Fibroblast of lung (primary cell): ENCODE measurements at places on chromosomes 16 and 17.

- DNase-seq, result no peak
Observed at GRCh38 chr16:89269805-89270665, 52.5 kb downstream of the ZNF778 start.

DNA sequence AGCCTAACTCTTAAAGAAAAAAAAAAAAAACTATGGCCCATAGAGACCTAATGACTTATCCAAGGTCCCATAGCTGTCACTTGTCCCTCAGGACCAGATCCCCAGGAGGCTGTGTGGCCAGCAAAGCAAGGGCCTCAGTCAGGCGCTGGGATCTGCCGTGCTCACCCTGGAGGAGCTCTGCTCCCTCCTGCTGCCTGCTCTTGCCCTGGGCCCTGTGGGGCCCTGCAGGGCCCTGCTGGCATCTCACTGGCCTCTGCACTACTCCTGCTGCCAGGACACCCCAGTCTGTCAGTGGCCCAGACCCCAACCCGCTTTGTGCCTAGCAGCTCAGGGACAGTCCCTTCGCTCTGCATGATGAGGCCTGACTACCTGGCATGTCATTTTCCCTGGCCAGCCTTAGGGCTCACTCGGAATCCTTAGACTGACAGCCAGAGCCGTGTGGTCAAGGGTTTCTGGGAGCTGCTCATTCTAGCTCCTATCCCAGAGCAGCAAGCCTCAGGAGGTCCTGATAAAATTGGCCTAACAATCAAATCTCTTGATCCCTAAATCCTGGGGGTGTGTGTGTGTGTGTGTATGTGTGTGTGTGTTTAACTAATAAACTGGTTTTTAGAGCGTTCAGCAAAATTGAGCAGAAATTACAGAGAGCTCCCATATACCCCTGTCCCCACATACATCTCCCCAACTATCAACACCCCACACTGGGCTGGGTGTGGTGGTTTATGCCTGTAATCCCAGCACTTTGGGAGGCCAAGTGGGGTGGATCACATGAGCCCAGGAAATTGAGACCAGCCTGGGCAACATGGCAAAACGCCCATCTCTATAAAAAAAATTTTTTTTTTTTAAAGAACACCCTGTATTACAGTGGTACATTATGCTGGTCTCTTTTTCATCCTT is 21.7 kb downstream of the KATNIP start:
- DNase-seq, result no peak

DNA sequence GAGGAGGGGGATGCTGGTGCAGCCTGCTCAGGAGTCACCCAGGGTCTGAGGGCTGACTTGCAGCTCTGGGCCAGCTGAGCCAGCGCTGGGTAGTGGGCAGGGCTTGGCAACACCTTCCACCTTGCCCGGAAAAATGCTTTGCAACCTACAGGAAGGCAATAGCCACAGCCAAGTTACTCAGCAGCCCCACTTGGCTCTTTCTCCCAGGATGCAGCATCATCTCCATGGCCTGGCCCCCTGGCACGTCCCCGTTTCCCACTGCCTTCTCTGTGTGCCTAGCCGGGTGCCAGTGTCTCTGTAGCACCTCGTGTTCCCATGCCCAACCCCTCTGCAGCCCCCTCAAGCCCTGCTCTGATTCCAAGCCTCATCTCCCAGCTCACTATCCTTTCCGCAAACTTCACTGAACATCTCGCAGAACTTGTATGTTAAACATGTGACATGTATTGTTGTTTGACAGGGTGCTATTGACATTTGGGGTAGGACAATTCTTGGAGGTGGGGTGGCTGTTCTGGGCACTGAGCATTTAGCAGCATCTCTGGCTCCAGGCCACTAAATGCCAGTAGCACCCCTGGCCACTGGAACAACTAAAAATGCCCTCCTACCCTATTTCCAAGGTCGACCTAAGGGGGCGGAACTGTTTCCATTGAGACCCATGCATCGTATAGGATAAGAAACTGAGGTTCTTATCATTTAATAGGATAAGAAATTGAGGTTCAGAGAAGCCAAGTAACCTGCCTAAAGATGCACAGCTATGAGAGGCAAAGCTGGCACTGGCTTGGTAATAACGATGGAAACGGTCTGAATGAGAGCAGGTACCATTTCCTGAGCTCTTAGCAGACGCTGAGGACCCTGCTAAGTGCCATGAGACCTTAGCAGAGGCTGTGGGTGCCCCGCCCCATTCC is 12.2 kb downstream of the DEXI start:
- DNase-seq, result no peak

GRCh38 chr17:10775058-10775457 is 28.8 kb downstream of the TMEM238L start:
- DNase-seq, result no peak

GRCh38 chr16:56226845-56227525 is 35.7 kb downstream of the GNAO1 start:
- no peak for DNase-seq

DNA sequence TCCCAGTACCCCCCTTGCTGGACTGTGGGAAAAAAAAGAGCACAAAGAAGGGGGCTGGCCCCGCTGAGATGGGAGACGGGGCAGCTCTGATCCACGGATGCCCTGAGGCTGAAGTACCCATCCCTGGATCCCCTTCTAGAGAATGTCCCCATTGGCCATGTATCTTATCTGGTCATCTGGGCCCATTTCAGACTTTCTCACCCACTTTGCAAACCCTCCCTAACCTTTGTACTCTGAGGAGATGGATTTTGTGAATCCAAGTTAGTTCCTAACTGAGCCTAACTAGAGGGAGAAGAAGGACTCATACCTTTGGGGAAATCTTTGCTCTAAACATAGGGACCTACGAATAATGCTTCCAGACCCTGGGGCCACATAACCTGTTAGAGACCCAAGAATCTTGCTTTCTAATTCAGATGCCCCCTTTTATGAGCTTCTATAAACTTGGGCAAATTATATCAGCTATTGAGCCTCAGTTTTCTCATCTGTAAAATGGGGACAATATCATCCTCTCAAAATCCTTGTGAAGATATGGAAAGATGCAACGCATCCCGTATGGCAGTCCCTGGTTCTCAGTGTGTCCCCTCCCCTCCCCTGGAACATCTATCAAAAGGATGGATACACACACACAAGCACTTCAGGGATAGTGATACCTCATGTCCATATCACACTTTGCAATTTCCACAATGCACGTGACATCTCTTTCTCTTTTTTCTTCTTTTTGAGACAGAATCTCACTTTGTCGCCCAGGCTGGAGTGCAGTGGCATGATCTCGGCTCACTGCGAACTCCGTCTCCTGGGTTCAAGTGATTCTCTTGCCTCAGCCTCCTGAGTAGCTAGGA is 16.8 kb upstream of the FZD2 start:
- no peak for DNase-seq

DNA sequence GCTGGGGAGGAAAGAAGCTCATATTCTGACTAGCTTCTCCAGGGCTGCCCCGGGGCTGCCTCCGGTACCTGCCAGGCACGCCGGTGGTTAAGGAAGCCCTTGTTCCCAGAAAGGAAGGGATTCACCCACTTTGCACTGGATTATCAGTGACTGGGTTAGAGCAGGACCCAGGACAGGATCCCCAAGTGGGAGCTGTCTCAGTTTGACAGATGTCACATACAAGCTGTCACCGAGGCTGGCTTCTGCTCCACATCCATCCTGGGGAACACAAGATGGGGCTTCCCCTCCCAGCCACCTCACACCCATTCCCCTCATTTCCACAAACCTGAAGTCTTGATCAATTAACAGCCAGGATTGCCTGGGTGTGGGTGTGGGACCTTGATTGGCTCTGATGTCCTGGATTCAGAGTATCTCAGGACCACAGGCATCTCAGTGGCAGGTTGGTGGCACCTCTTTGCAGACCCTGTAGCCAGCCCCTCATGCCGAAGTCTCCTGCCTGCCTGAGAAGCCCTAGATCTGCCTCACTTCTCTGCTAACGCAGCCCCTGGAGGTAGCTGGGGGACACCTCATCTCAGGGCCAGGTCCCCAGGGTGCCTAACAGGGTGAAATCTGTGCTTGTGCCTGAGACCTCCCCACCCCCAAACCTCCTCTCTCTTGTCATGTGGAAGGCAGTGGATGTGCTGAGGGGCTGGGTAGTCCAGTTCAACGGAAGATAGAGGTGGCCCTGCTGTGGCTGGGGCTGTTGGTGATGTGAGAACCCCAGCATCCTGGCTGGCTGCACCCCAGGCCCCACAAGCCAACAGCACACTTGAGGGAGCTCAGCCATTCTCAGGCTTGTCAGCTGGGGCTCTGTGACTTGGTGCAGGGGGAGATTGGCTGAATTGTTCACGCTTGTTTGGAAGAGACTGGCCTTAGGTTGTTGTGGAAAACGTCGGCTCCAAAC is 1.4 kb downstream of the CACNG5 start:
- DNase-seq, result no peak
